ENCODE measurements at places on chromosomes 2 and 18.

DNA sequence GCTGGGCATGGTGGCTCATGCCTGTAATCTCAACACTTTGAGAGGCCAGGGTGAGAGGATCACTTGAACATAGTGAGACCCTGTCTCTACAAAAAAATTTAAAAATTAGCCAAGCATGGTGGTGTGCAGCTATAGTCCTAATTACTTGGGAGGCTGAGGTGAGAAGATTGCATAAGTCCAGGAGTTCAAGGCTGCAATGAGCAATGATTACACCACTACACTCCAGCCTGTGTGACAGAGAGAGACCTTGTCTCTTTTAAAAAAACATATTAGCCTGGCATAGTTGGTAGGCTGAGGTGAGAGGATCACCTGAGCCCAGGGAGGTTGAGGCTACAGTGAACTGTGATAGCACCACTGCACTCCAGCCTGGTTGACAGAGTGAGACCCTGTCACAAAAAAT is 13.7 kb downstream of the TRAPPC8 start:
- DNase-seq: no peak

DNA sequence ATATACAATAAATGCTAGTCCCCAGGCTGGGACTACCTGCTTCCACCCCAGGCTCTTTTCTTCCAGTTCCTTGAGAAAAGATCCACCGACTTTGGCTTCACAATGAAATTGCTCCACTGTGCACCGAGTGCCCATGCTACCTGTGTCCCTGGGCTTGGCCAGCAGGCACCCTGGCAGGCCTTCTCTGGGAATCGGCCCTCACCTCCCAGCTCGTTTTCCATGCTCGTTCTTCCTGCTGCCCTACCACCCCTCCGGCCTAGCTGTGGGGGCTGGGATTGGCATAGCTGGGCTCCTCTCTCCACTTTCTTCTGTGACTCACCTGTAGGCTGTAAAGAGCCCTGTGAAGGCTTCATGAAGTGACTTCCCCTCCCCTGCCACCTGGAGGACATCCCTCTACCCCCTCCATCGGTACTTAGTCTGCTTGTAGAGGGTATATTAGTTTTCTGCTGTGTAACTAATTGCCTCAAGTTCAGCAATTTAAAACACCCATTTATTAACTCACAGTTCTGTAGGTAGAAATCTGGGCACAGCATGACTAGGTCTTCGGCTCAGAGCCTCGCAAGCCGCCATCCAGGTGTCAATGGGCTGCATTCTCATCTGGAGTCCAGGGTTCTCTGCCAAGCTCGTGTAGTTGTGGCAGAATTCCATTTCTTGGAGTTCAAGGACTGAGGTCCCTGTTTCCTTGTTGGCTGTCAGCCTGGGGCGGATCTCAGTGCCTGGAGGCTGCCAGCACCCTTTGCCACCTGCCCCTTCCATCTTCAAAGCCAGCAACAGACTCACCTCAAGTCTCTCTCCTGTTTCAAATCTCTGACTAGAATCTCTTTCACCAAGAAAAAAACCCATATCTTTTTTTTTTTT is 57.6 kb downstream of the DPYSL5 start:
- DNase-seq: no peak

GRCh38 chr18:48780913-48781162 is 169.9 kb downstream of the SMAD7 start:
- DNase-seq: no peak

DNA sequence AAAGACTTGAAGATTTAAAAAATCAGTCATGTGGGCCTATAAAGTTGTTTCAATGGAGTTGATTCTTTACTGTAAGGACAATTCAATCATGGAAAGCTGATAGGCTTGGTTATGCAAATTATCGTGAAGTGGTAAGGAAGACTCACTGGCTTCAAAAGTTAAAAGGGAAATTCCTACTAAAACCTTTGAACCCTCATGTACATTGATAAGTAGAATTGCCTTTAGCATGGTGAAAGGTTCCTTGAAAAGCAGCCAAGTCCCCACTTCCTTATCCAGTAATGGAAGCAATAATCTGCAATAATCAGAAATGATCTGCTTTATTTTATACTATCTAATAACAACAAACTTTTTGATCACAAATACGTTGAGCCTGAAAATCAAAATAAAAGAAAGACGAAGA is 14.4 kb upstream of the CCL20 start:
- no peak for DNase-seq

DNA sequence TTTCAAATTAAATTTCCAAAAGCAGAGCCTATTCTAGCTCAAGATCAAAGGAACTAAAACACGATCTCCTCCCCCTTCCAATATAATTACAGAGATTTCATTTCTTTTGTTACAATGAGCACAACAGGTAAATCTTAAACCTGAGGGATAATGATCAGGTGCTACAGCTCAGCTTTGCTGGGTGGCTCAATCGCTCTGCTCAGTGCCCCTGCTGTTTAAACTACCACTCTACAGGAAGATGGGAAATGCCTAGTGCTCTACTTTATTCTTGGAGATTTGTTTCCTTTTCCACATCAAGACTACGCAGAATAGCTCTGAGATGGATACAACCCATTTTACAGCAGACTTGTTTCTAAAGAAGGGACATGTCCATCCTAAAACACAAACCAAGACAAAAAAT is 162.3 kb downstream of the TCF4 start:
- no peak for DNase-seq

DNA sequence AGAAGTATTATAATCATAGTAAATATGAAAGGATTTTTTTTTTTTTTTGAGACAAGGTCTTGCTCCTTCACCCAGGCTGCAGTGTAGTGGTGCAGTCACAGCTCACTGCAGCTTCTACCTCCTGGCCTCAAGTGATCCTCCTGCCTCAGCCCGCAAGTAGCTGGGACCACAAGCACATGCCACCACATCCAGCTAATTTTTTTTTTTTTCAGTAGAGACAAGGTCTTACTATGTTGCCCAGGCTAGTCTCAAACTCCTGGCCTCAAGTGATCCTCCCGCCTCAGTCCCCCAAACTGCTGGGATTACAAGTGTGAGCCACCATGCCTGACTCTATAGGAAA is 301.6 kb upstream of the STON1 start:
- no peak for DNase-seq

DNA sequence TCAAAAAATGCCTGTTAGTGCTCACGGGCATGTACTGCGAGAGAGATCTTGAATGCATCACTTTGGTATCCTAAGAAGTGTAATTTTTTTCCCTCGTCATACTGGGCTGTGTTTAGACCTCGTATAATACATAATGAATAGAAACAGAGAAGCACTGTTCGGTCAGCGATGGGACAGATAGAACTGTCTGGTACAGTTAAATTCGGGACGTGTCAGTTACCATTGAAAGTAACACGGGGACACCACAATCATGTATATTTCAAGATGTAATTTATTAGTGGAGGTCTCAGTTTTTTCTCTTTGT is 1.8 kb downstream of the PKP4 start:
- no peak for DNase-seq

DNA sequence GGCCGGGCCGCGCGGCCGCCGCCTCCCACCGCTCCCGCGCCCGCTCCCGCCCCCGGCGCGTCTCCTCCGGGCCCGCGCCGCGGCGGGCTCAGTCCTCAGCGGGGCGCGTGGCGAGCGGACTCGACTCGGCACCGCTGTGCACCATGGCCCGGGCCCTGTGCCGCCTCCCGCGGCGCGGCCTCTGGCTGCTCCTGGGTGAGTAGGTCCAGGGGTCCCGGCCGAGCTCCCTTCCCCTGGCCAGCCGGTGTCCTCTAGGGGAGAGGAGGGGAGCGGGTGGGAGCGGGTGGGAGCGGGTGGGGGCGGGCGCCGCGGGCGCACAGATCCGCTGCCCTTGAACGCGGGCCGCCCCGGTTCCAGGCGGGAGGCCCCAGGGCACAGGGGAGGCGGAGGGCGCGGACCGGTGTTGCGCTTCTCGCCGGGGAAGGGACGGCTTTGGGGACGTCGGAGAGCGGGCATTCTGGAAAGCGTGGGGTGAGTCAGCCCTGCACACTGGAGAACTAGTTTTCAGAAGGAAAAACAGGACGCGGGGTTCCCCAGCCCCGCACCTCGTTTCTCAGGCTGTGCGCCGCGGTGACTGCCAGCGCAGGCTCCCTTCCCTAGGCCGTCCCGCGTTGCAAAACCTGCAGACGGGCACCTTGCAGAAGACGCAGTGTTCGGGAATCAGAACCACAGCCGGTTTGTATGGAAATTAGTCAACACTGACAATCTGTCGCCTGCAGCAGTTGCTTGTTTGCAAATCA is at the start of gene RAMP1:
TSS of gene RAMP1 (plus strand) at position 91 of the 740 bp plus-strand sequence. CDS start at position 144, 53 bp downstream.
- no peak for DNase-seq
